Tibial nerve (tissue), 4 donors: ENCODE measurements at places on chromosomes 1 and 21. TPM values are rescaled to one million over a fixed set of nuclear protein-coding genes. Genes with fewer than 3 reads are reported as not detected.

GRCh38 chr1:18205319-18205718 lies 97.7 kb downstream of the IGSF21 start:
- DNase-seq: no peak
- peaks cover 6% of the 10 kb centered on the region for H3K27me3 ChIP-seq
- H3K4me3 ChIP-seq: no peak overlapping the region
- H3K27ac ChIP-seq: no peak overlapping the region
- H3K36me3 ChIP-seq: no peaks in the 10 kb centered on the region

Gene LPAR3
- total RNA-seq: not detected

Gene HES3
- not detected for total RNA-seq

Gene NPR1
- total RNA-seq: 76.6 TPM

Gene KRTAP19-7
- total RNA-seq: not detected

Gene BTG3
- total RNA-seq: 66.6 TPM

GRCh38 chr1:162716552-162716951 lies 74.0 kb upstream of the HSD17B7 start:
- H3K27me3 ChIP-seq: no peaks in the 10 kb centered on the region
- H3K36me3 ChIP-seq: no peaks in the 10 kb centered on the region
- H3K4me1 ChIP-seq: peaks cover 12% of the 10 kb centered on the region
- H3K4me3 ChIP-seq: no peak overlapping the region
- no peak for DNase-seq

Gene OPTC
- not detected for total RNA-seq

GRCh38 chr1:242030071-242030470 lies 31.2 kb upstream of the MAP1LC3C start:
- H3K27me3 ChIP-seq: no peaks in the 10 kb centered on the region
- H3K4me3 ChIP-seq: no peak overlapping the region
- H3K4me1 ChIP-seq: no peaks in the 10 kb centered on the region
- H3K27ac ChIP-seq: no peak overlapping the region
- H3K36me3 ChIP-seq: no peaks in the 10 kb centered on the region
- no peak for DNase-seq

DNA sequence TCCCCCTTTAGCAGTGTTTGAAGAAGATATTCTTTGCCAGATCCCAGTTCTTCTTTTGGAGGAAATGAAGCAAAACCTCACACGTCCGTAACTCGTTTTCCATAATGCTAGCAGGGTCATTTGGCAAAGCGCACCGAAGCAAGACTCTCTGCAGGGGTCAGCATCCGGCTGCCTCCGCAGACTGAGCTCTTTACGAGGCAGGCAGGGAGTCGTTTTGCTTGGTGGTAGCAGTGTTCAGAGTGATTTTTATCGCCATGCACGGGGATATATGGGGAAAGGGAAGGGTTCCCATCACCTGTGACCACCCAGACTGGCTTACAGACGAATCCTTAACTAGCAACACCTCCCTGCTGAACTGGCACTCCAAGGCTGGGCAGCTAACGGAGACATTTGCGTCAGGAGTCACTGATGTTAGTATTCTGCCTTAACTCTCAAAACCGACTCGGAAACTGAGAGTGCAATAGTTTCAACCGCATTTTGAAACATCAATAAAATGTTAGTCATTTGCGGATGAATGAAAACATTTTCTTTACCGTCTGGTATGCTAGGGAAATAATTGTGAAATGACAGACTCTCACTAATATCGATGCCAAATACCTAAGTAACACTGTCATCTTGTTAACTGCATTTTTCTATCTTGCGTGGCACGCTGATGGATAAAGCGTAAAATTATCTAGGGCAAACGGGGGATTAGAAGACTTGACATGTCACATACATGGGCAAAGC lies 2.2 kb upstream of the NEGR1 start:
- no peaks in the 10 kb centered on the region for H3K36me3 ChIP-seq
- DNase-seq: peak; percentile 36
- H3K27ac ChIP-seq: peak overlapping the region; percentile 85

GRCh38 chr1:66438501-66438900 lies 95.5 kb upstream of the SGIP1 start:
- no peaks in the 10 kb centered on the region for H3K36me3 ChIP-seq
- H3K27me3 ChIP-seq: no peaks in the 10 kb centered on the region
- no peaks in the 10 kb centered on the region for H3K4me1 ChIP-seq
- H3K4me3 ChIP-seq: no peak overlapping the region

Gene GTF2B
- 55.7 TPM for total RNA-seq

DNA sequence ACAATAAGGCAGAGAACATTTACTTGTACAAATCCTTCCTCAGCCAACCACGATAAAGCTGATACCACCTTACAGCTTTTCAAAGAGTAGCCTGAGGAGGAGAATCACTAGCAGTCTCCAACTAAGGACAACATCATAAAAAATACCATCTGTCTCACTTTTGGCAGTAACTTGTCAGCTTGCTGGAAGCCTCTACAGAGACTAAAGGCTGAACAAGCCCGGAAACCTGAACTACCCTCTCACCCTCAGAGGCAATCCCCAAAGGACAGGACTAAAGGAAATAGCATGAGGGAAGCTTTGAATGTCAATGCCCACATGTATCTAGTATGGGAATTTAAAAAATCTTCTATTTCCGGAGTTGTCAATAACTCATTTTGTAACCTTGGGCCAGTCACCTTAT lies 10.6 kb downstream of the SRSF4 start:
- H3K36me3 ChIP-seq: no peaks in the 10 kb centered on the region
- no peak for DNase-seq
- no peak overlapping the region for H3K4me3 ChIP-seq
- no peaks in the 10 kb centered on the region for H3K27me3 ChIP-seq

Gene CYP4A11
- total RNA-seq: not detected

Gene NUP210L
- under 0.01 TPM for total RNA-seq

DNA sequence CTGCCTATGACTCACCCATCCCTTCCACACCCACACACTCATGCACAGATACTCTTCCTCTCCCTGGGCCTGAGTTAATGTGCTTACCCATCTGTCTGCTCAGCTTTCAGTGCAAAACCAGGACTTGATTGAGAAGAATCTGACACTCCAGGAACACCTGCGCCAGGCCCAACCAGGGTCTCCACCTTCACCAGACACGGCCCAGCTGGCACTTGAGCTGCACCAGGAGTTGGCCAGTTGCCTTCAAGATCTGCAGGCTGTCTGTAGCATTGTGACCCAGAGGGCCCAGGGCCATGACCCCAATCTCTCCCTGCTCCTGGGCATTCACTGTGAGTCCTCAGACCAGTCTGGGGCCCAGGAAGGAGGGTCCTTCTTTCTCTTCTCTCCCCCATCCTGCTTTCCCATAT lies 3.5 kb upstream of the SH3BGRL3 start:
- H3K36me3 ChIP-seq: no peaks in the 10 kb centered on the region
- no peaks in the 10 kb centered on the region for H3K27me3 ChIP-seq
- no peak overlapping the region for H3K4me3 ChIP-seq
- DNase-seq: no peak
- peaks cover 60% of the 10 kb centered on the region for H3K4me1 ChIP-seq

- no peaks in the 10 kb centered on the region for H3K36me3 ChIP-seq
- H3K27me3 ChIP-seq: no peaks in the 10 kb centered on the region
- no peak overlapping the region for H3K27ac ChIP-seq
- no peak overlapping the region for H3K4me3 ChIP-seq
Measured at GRCh38 chr1:33640114-33640660, 167.7 kb downstream of the ZSCAN20 start.

Gene CR1
- total RNA-seq: 27.6 TPM

Gene OR14C36
- not detected for total RNA-seq

Gene PDZK1IP1
- total RNA-seq: 4.2 TPM

Gene S100A7
- total RNA-seq: not detected

DNA sequence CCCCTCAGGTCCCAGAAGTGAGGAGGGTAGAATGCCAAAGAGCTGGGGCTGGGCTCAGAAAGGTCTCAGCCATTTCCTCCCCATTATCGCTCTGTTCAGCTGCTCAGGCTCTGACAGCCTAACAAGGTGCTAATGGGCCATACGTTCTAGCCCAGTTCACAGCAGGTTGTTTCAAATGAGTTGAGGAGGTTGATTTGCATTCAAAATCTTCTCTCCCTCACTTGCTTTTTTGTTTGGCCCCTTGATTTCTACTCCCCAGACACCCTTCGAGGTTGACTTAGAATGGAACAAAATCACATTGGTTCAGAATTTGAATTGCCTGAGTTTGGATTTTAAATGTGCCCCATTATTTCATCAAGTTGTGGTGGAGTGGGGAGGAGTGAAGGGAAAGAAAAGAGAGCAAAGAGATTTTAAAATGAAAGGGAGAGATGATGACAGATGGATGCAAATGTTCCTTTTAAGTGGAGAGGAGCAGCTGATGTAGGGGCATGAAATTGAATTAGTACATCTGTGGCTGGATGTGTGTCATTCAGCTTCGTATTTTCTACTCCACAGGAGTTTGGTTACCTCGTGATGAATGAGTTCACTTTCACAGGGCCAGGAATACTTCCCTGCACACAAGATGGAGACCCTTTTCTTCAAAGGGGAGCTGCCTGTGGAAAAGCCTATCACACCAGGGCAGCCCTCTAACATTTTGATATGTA lies 425.8 kb upstream of the CAMK1G start:
- no peaks in the 10 kb centered on the region for H3K27me3 ChIP-seq
- H3K4me3 ChIP-seq: no peak overlapping the region
- H3K36me3 ChIP-seq: no peaks in the 10 kb centered on the region
- H3K27ac ChIP-seq: no peak overlapping the region

DNA sequence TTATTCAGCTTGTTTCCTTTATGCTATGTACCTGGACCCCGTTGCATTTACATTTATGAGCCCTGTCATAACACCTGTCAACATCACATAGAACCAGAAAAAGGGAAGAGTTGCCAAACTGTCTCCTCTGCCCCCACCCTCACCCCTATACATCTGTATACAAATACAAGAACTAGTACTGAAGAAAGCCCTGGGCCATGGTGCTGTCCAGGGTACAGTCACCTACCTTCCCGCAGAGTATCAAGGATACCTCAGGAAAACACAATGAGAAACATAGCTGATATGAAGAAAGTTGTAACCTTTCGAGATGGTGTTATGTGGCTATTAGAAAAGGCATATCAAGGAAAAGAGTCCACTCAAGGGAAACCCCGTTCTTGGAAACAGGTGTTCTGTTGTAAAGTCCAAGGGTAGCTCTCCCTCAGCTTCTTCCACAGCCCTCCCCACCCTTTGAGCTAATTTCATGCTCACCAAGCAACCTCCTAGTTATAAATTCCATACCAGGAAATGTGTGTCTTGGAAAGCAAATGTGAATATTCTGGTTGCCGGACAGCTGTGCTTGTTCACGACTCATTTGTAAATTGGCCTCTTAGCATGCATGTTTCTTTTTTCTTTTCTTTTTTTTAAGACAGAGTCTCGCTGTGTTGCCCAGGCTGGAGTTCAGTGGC lies 16.7 kb upstream of the AVPR1B start:
- no peaks in the 10 kb centered on the region for H3K27me3 ChIP-seq
- no peak overlapping the region for H3K4me3 ChIP-seq

DNA sequence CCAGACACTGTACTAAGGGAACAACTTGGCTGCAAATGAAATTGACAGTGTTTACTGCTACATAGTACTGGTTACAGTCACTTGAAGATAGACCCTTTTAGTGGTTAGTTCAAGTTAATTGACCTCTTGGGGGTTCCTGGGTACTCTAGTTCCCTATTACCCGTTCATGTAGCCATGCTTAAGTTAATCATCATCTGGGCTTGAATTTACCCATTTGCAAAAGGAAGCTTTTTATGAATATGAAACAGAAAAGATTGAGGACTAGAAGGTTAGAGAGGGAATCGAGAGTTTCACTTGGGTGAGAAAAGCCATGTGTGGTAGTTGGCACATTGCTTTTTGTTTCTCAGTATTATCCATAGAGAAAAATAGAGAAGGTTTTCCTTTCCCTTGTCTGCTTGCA lies 2.7 kb downstream of the MIA3 start:
- H3K27ac ChIP-seq: no peak overlapping the region
- H3K36me3 ChIP-seq: no peaks in the 10 kb centered on the region
- DNase-seq: no peak
- no peak overlapping the region for H3K4me3 ChIP-seq

Gene SPATA17
- total RNA-seq: 0.44 TPM

Gene SDC3
- total RNA-seq: 68.2 TPM

Gene GUCA2A
- not detected for total RNA-seq

DNA sequence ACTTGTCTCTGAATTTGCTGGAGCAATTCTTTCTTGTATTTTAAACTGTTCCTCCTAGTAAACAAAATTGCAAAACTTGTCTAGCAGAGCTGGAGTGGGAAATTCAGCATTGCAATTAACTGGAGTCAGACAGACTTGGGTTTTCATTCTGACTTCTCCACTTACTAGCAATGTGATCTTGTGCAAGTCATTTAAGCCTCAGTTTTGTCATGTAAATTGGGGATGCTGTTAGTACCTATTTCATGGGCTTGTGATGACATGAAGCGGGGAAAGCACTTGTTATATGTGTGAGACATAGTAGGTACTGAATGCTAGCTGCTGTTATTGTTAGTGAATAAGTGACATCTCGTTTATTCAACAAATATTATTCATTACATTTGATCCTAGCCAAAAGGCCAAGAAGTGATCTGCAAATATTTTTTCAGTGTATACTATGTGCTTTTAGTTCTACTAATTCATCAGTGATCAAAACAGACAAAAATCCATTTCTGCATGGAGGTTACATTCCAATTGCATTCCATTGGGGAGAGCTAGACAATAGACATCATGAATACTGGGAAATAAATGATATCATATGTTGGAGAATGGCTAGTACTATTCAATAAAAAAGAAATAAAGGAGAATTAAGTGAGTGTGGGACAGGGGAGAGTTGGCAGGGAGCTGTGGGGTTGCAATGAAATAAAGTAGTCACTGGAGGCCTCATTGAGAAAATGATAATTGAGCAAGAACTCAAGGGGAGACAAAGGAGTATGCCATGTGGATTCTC lies 47.1 kb downstream of the CACHD1 start:
- no peaks in the 10 kb centered on the region for H3K36me3 ChIP-seq
- H3K4me3 ChIP-seq: no peak overlapping the region
- no peaks in the 10 kb centered on the region for H3K27me3 ChIP-seq
- no peak for DNase-seq

GRCh38 chr21:19228226-19228625 lies 824.6 kb upstream of the TMPRSS15 start:
- H3K36me3 ChIP-seq: no peaks in the 10 kb centered on the region
- H3K27me3 ChIP-seq: no peaks in the 10 kb centered on the region
- no peak for DNase-seq
- H3K4me3 ChIP-seq: no peak overlapping the region
- no peak overlapping the region for H3K27ac ChIP-seq

Gene PLCH2
- total RNA-seq: 0.59 TPM

DNA sequence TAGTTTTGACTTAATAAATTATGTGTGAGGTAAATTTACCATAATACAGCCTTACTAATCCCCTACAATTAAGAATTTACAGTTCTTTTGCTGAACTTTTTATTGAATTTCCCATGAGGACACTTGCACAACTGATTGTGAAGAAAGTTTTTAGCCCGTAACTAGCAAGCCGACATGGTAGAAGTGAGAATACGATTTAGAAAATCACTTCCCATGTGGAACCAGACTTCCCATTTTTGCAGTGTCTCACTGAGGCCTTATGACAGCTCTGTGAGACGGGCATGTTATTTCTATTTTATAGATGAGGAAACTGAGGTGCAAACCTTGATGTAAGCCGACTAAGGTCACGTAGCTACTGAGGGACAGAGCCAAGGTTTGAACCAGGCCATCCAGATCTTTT lies 32.5 kb upstream of the LMO4 start:
- H3K27me3 ChIP-seq: no peaks in the 10 kb centered on the region
- no peak overlapping the region for H3K27ac ChIP-seq
- DNase-seq: no peak
- H3K4me3 ChIP-seq: no peak overlapping the region
